ENCODE measurements at places on chromosomes 3 and 15.

DNA sequence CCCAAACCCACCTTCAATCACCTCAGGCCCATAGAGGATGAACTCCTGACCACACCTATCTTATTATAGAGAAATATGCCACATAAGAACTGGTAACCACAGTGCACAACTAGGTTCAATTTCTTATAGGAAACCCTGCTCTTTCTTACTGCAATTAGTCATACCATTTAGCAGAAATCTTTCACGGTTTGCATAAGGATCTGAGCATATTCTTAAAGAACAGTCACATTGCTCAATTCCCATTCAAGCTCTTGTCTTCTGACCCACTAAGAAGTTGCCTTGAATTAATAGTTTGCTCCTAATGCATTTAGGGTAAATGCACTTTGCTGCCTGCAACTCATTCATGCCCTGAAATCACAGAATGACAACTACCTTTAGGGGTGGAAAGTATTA is 9.2 kb downstream of the ERC2 start:
- no peak for DNase-seq

DNA sequence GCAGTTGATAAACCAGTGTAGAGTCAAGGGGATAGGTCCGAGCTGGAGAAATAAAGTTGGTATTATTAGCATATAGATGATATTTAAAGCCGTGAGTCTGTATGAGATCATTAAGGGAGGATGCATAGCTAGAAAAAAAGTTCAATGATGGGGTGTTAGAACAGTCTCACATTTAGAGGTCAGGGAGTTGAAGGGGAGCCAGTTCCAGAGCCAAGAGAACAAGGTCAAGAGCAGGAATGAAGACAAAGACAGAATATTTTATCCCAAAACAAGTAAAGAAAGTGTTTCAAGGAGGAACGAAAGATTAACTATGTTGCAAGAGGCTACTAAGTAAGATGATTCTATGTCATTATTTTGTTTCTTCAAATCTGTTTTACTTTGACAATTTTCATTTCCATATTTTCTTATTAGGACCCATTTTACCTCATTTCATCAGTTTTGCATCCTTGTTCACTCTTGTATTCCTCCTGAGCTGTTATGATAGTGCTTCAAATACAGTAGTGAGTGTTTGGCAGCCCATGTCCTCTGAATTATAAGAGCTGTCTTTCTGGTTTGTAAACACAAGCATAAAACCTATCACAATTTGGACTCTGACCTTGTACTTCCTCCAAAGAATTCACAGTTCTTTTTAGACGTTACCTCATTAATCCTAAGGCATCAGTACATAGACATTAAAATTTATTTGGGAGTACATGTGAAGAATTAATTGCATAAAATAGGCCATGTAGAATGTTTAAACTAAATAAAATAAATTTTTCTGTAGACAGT is 695.7 kb upstream of the NECTIN3 start:
- DNase-seq: no peak

GRCh38 chr3:158918008-158918407 is 116.2 kb downstream of the MFSD1 start:
- DNase-seq: peak; percentile 24

DNA sequence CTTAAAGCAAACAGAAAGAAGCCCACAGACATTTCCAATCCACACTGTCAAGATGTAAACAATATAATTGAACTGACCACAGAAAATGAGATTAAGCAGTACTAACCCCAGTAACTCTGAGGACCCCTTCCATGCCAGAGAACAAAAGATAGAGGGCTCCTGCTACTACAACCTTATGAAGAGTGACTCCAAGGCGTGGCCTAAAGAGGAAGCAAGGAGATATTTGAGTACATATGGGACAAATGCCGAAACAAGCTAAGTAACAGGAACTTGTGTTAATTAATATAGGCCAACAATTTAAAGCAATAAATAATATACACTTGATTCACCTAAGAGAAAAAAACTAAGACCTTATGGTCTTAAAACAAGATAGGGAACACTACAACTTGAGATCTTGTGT is 25.0 kb upstream of the VPS39 start:
- no peak for DNase-seq

DNA sequence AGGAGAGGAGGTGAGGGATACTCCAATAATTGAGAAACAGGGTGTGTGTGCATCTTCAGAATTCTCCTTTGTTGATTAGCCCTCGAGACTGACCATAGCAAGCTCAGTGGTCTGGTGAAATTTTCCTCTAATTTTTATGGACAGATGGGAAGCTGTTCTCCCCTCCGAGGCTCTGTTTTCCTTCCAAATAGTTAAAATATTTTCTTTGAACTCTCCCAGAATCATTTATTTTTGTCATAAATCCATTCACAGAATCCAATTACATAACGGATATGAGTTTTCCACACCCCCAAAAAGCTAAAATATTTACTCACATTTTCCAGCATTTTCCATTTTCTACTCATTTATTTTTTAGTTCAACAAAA is 36.5 kb downstream of the QTRT2 start:
- DNase-seq: no peak

- peak; percentile 64 for DNase-seq
These were observed 10.0 kb downstream of the HEXA start for GRCh38 chr15:72365844-72366243.

DNA sequence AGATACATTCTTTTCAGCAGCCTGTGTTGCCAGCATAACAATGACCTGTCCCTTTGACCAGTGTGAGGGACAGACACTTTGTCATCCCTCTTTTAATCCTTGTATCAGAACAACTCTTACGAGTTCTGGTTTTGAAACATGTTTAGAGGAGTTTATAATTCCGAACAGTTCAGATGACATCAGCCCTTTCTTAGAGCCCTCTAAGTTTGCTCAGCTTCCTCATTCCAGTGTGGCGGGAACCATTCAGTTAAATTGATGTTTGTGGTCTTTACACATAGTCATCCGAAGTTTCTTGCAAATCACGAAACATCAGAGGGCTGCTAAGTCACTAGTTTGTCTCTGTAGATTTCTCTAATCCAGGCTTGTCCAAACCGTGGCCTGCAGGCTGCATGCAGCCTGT is 102.5 kb downstream of the AKAP13 start:
- DNase-seq: no peak

DNA sequence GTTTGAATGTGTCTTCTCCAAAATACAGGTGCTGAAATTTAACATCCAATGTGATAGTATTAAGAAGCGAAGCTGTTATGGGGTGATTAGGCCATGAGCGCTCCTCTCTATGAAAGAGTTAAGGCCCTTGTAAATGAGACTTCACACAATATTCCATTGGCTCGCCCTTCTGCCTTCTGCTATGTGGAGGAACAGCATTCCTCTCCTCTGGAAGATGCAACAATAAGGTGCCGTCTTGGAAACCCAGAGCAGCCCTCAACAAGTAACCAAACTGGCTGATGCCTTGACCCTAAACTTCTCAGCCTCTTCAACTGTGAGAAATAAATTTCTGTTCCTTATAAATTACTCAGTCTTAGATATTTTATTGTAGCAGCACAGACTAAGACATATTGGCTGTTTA is 874.6 kb downstream of the ROBO1 start:
- DNase-seq: no peak

- no peak for DNase-seq
These were observed 185.5 kb upstream of the KCNMB2 start for GRCh38 chr3:178350763-178351162.

GRCh38 chr3:127253491-127253890 is 34.4 kb downstream of the PRR20G start:
- no peak for DNase-seq

DNA sequence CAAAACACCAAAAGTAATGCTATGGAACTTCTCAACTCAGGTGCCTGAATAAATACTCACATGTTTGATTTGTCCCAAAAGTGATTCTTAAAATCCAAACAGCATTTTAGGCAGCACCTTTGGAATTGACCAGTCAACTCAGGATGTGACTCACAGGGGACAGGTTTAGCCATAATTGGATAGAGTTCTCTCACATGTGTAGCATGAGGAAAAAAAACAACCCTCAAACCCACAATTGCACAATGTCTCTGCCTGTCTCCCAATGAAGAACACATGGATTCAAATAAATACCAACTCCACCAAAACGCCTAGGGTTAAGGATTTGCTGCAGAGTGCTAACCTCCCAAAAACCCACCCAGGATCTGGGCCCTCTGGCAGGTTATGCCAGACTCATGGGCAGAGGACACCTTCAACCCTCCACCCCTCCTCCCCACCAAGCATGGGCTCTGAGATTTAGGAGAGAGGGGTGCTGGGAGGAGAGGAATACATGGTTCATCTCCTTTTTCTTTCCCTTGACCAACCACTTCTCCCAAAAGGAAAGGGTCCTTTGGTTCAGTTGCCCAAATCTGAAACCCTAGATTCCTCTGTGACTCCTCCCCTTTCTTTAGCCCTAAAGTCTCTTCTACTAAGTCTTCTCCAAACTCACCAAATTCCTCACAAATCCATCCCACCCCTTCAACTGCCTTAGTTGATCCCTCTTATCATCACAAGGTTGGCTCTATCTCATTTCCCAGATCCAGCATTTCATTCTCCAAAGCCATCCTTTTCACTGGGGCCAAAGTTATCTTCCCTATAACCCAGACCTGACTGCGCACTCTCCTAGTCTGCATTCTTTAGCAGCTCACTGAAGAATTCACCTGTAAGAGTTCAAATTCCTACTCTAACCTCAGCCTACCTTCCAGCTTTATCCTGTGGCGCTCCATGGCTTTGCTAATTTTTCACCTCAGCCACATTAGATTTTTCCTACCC is 7.7 kb downstream of the RYK start:
- no peak for DNase-seq

DNA sequence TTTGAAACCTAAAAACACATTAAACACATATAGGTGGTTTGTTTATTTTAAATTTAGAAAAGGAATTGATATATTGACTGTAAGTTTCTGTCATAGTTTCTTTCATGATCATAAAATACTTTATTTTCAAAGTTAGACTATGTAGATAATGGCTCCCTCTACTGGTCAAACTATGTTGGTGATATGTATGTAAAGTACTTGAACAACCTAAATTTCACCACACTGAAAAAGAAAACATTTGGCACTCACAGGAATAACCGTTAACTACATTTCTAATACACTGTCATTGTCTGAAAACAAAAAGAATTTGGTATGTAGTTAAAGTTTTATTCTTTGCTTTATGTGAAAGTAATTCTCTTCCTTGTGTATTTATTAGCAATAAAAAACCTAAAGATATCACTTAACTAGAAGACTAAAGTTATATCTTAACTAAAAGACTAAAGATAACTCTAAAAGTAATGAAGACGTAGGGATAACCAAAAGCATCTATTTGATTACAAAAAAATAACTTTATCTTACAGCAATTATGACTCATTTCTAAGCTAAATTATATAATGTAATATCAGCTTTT is 427.5 kb downstream of the VGLL3 start:
- peak; percentile 20 for DNase-seq

- DNase-seq: peak; percentile 25
These were observed 1.3 kb downstream of the TCF12 start for GRCh38 chr15:56919609-56920366.

- DNase-seq: no peak
These were observed 245.3 kb downstream of the FEZF2 start for GRCh38 chr3:62128051-62128450.

DNA sequence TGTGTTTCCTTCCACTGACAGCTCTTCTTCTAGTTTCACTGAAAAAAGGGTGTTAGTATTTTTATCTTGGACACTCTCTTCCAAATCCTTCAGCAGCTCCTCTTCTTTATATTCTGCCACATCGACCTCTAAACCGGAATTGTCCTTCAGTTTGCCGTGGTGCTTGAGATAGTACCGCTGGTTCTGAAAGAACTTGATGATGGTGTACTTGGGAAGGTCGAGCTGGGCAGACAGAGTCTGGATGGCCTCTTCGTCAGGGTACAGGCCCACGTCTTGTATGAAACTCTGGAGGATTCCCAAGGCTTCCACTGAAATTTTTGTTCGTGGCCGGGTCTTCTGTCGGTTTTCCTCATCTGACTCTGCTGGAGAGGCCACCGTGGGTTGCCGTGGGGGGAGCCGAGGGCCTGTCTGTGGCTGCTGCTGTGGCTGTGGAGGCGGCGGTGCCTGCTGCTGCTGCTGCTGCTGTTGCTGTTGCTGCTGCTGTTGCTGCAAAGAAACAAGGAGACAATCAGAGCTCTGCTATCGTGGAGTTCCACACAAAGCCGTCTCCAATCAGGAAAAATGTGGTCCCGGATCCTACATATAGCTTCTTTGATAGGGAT is 75.8 kb downstream of the SATB1 start:
- no peak for DNase-seq

DNA sequence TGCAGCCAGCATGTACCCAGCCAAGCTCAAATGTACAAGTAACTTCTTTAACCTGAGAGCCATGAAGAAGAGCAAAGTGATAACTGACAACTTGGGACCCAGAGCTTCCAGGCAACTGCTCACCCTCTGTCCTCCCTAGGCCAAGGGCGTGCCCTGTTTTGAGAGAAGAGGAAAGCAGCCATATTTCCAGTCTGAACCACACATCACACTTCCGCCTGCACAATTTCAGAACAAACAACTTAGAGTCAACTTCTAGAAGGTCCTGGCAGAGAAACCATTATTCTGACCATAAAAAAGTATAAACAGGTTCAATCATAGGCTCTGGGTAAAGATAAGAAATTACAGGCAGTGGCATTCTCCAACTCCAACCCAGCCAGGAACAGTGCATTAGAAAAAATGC is 50.1 kb downstream of the ITGB5 start:
- DNase-seq: no peak

GRCh38 chr3:53502737-53503136 is 8.3 kb downstream of the CACNA1D start:
- DNase-seq: no peak
